Activated CD4-positive, alpha-beta T cell treated with anti-CD3 and anti-CD28 coated beads, Interleukin-2, amount 50 U/mL, for 1 hour (primary cell): ENCODE measurements at places on chromosomes 6 and 20.

DNA sequence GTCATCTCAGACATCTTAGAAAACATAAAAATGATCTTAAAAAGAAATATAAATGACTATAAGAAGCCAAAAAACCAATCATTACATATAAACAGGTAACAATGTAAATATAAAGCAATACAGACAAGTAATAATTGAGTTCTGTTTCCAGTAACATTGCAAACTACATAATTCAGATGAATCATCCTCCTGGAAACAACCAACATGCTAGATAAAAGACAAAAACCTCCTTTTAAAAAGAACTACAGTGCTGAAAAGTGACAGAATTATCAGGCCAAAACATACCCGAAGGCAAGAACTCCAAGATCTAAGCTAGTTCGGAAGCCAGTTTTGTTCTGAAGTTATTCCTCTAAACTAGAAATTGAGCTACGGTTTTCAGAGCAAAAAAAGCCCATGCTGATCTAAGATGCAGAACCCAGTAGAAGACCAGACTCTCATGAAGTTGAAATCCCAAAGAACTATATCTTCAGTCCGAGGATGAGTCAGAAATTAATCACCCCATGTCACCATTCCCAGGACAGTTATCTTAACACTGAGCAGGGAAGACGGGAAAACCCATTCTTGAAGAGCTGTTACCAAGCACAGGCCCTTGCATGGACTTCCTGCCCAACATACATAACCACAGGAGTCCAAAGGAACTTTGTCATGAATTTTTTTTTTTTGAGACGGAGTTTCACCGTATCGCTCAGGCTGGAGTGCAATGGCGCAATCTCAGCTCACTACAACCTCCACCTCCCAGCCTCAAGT, 9.8 kb downstream of the PGM3 start:
- no peak for DNase-seq

- DNase-seq = no peak
Measured at GRCh38 chr6:45625191-45625664, 247.5 kb upstream of the SUPT3H start.

DNA sequence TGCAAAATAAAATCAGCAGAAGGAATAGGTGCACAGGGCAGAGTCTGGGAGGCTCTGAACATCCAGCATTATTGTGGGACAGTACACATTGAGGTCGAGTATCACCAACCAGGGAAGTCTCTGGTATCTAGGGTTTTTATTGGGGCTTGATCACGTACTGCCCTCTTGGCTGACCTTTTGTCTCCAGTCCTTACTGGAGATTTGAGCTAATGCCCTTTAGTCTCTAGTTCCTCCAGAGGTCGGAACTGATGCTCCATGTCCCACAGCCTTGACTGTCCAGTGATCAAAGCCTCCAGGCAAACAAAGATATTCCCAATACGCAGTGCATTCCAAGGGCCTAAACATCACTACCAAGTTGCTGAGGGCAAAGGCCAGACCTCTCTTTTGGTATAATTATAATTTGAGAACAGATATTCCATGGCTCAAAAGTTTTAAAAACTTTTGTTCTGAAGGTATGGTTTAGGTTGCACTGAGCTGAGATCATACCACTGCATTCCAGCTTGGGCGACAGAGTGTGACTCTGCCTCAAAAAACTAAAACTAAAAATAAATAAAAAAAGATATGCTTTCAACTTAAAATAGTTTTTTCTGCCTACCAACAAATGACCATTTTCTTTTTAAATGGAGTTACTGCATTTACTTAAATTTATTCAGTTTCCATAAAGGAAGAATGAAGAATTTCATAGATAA, 56.9 kb upstream of the DYNLRB1 start:
- no peak for DNase-seq

DNA sequence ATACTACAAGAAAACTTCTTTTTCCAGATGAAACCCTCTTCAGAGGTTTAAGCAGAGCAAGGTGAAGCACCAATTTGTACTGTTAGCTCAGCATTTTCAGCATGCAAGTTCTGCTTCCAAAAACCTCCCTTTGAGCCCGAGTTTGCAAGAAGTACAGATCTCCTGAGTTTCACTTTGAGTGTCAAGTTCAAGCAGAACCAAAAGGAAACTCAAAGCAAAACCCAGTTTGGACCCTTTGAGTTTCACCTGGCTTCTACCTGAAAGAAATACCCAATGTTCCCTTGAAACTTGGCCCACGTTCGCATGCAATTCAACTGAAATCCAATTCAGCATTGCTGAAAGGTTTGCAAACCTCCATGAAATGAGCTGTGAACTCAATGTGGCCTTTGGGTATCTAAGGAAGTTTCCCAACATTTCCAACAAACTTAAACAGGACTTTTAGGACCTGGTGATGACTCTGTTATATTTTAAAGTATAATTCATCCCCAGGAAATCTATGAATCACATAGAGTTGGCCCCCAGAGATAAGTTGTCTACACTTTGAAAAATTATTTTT, 62.9 kb upstream of the HBS1L start:
- no peak for DNase-seq

DNA sequence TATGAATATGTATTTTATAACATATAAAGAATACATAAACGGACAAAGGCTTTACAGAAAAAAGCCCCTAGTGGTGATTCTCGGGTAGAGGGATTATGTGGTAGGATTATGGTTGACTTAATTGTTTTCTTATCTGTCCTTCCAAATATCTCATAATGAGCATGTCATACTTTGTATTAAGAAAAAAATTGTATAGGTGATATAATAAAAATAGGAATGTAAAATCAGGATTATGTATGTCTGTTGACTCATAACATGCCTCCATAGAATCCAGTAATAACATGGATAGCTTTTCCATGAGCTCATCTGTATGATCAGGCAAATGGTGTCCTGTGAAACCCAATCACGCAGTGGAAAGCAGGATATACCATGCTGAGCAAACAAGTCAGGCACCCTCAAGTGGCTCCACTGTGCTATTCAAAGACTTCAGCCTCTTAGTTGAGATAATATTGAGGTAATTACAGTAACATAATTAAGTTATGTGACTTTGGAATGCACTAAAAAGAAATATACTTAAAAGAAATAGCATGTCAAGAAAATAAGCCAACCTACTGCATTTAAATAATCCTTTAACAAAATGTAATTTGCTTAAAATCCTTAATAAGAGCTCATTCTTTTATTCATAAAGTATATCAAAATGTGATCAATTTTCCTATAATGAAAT, 39.6 kb upstream of the PRELID3B start:
- no peak for DNase-seq

DNA sequence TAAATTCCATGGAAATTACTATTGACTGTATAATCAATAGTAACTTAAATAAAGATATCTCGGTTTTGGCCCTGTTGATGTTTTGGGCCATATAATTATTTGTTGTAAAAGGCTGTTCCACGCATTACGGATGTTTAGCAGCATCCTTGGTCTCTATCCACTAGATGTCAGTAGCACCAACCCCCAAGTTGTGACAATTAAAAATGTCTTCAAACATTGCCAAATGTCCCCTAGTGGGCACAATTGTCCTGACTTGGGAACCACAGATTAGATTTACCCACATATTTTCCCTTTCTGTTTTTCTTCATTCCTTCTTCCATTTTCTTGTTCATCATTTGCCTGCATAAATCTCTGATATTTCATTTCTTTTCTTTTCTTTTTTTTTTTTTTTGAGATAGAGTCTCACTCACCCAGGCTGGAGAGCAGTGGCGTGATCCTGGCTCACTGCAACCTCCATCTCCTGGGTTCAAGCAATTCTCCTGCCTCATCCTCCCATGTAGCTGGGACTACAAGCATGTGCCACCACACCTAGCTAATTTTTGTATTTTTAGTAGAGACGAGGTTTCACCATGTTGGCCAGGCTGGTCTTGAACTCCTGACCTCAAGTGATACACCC, 13.6 kb upstream of the WFDC8 start:
- no peak for DNase-seq

GRCh38 chr6:109010705-109011102, 83.9 kb downstream of the SESN1 start:
- no peak for DNase-seq

GRCh38 chr6:78511009-78511408, 356.3 kb upstream of the IRAK1BP1 start:
- no peak for DNase-seq

DNA sequence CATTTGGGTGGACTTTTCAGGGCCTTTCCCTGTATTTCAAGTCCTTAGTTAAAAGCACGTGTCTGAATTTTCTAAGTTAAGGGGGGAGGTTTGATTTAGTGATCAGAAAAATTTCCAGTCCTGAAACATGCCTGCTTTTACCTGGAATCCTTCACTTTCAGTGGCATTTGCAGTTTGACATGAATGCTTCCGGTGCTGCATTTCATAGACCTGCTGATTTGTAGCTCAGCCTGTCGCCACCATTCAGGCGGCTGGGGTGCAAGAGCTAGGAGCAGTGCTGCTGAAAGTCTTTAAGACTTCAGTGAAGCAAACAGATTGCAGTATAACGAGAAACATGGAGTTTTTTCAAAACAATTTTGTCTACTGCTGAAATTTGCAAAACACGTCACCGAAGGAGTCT, 14.0 kb downstream of the RPS6KA2 start:
- DNase-seq = no peak

DNA sequence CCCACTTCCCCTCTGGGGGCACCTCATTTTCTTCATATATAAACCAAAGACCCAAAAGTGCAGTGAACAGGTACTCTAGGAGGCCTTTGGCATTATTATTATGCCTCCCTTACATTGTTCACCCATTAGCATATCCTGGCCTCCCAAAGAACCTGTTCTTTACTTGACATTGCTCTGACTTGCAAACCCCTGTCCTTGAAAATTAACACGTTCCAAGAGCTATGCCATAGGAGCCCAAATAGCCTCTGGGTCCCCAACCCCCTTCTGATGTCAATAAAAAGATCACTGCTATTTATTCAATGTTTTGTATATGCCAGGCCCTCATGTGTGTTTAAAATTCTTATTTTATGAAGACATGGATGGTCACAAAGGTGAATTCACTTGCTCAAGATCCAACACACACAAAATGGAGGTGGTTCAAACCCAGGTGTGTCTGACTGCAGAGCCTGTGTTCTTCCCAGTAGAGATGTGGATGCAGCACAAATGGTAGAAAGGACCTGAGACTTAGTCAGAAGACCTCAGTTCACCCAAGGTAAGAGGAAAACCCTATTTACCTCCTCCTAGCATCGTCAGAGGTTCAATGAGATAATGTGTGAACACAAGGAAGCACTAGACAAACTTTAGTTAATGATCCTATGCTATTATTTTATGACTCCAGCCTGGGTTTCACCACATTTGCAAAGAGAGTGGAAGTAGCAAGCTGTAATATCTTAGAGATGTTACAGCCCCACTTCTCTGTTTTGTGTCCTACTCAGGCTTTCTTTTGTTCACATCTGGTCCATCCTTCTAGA, 36.6 kb downstream of the BCL2L1 start:
- DNase-seq = no peak

GRCh38 chr6:41694815-41695526, 40.4 kb downstream of the TFEB start:
- no peak for DNase-seq

- DNase-seq = no peak
Measured at GRCh38 chr6:41714556-41715273, 20.7 kb downstream of the TFEB start.

DNA sequence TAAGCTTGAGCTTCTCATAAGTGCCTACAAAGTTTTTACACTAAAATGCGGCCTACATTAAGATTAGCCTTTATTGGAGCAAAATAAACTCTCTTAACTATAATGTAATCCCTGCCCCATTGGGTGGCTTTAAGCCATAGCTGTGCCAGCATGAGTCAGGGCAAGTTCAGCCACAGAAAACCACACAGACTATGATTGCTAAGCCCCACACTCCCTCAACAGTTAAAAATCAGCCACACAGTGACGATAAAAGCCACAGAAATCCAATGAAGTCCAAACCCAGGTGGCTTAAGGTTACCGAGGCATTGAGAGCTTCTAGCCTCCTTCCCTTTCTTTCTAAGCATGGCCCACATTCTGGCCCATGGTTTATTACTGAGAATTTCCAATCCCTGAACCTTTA, 61.6 kb downstream of the GRM1 start:
- no peak for DNase-seq

GRCh38 chr20:37348792-37349516, 3.0 kb downstream of the SRC start:
- DNase-seq = no peak

DNA sequence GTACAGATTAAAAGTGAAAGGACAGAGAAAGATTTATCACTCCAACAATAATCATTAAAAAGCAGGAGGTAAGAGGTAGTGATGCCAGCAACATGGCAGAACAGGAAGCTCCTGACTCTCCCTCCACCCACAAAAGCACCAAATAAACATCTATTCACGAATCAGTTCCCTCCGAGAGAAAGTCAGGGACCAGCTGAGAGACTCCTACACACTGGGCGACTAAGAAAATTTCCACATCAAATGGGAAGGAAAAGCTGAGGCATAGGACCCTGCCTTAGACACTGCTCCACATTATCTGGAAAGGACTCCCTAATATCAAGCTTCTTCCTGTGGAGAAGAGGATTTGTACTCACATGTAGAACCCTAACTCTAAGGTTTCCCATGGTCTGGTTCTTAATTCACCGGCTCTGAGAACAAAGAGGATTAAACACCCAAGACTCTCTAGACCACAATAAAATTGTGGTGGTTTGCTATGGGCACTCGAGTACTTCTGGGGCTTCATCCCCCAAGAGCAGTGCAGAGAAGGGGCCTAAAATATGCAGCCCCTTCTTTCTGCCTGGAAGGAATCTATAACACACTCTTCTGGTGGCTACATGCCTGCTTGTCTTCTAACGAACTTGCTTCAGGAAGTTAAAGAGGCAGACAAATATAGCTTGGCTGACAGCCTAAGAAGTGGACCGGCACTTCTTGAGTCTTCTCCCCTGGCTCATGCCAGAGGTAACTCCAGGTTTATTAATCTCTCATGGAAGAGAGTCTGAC, 29.4 kb upstream of the ASF1A start:
- no peak for DNase-seq

- no peak for DNase-seq
Measured at GRCh38 chr6:81977486-81977885, 225.0 kb upstream of the TENT5A start.
